ENCODE measurements at places on chromosomes 5 and 9.

DNA sequence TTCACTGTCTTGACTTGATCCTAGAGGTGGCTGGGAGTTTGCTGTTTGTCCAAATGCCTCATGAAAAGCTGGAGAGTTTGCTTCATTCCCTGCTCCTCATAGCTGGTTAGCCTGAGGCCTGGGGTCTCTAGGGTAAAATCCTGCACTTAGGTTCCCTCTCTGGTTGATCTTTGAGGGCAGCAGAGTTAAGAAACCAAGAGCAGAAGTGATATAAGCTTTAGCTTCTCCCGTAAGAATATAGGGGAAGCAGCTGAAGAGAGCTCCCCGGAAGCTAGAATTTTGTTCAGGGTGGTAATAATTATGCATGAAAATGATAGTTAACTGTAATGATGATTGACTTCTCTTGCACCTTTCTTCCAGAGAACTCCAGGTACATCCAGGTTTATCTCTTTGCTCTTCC, 1.4 kb downstream of the FAM53C start:
- DNase-seq = no peak

DNA sequence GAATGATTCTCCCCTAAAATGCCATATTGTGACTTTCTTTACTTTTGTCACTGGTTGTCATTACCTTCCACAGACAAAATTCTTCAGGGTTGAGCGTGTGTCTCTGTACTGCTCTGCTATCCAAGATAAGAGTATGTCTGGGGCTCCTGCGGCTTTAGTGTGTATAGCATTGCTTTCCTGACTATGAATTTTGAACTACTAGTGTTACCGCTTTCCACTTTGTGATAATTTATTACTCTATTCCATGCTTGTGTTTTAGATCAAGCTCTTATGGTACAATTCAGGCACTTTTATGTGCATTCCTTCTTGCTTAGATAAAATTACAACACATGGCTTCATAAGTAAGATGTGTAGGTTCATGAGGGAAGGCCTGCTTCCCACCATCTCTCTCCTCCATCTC, 51.5 kb upstream of the MEF2C start:
- DNase-seq = no peak

GRCh38 chr9:133788819-133789717, 50.9 kb upstream of the SARDH start:
- no peak for DNase-seq

DNA sequence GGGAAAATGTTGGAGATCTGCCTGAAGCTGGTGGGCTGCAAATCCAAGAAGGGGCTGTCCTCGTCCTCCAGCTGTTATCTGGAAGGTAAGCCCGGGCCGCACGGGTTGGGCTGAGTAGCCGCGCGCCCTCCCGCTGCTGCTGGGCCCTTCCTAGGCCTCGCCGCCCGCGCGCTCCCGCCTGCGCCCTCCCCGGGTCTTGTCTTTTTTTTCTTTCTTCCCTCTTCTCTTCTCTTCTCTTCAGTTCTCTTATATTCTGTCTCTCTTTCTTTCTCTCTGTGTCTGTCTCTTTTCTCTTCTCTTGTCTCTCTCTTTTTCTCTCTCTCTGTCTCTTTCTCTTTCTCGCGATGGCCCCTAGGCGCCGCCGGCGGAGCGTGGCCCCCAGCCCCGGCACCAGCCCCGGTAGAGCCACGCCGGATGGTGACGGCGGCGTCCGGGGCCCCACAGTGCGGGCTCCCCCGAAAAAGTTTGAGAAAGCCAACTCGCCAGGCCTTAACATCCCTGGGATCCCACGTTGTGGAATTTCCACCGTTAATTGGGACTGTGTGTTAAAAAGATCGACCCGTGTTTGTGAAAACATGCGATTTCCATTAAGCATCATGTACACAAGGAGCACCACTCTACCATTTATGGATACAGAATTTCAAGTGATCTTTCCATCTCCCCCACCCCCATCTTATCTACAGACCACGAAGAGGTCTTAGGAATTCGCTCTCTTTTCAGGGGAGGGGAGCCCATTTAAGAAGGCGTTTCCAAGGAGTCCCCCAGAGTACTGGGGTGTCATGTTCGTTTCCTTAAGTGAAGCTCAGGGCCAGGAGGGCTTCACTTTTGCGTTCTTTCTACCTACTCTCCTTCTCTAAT, 616 bp downstream of the ABL1 start:
- DNase-seq = no peak

DNA sequence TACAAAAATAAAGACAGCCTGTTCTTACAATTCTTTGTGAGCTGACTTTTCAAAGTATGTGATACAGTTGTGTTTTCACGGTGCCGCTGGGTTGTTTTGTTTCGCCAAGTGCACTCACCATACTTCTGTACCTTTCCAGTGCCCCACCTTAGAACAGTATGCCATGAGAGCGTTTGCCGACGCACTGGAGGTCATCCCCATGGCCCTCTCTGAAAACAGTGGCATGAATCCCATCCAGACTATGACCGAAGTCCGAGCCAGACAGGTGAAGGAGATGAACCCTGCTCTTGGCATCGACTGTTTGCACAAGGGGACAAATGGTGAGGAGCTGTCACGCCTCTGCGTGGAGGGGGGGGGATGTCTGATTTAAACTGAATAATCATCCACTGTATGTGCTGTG, 12.9 kb downstream of the CCT5 start:
- no peak for DNase-seq

DNA sequence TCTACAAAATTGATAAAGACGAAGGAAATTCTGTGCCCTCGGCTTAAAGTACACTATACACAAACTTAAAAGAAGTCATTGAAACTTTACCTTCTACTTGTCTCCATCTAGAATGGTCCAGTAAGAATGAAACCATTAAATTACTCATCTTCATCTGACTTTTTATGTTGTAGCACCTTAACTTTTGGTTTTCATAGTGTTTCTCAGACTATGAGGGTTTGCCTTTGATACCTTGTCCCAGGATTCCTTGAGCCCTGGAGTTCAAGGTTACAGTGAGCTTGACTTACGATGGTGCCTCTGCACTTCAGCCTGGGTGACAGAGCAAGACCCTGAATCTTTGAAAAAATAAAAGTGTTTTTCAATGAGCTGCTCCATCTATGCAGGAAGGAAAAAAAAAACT, 132.2 kb downstream of the CDC42SE2 start:
- DNase-seq = no peak

DNA sequence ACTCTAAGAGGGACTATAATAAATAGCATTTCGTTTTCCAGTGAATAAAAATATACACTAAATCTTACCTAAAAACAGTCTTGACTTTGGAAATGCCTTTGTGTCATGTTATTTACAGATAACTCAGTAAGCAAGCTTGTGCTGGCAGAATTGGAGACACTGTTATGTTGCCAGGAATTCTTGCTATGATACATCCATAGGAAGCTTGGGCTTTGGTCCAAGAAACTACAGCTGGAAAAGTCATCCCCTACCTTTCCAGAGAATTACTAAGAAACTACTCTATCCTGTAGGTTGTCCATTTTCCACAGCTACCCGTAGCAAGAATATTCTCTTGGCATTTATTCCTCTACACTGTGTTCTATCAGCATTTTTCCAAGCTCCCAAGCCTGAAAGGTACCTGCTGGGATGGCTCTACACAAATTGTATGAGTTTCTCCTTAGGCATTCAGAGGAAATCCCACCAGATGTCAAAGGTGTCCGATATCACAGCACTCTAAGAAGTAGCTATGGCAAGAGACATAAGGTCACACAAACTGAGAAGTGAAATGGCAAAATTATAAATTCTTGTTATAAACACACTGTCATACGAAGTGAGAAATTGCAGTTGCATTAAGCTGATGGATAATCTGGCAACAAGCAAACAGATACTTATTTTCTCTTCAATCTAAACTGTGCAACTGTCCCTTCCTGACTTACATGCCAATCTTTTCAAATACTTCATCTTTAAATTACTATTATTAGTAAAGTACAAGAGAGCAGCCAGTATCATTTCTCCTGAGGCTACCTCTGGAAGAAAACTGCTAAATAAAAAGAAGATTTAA, 68.5 kb downstream of the MCTP1 start:
- DNase-seq = no peak

DNA sequence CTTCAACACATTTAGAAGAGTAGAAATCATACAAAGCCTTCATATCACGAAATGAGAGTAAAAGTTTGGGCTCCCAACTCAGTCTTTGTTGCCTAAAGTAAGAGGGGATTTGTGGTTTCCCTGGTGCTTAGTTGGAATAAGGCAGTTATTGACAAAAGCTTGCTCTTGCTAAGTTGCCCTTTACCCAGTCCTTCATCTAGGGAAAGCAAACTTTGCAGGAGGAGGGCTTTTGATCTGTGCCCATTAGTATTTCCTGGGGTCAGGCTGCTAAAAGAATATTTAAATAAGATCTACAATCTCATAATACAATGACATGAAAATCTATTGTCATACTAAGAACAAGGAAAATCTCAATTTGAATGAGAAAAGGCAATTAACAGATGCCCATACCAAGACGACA, 84.1 kb upstream of the ACO1 start:
- DNase-seq = no peak

DNA sequence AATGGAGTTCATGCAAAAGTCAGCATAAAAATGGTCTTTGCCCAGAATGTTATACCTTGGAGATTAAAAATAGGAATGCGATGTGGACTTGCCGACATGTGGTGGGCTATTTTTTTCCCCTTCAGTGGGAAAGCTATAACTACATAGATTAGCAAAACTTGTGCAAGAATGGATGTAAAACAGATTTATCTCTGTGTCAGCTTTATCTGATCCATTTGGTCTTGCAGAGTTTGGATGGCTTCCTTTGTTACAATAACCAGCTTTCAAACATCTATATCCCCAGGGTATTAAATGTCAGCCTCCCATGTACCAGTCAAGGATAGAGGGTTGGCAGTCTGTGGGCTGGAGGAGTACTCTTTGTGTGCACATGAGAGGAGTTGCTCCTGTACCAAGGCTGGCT, 284.9 kb downstream of the TMEM38B start:
- no peak for DNase-seq

DNA sequence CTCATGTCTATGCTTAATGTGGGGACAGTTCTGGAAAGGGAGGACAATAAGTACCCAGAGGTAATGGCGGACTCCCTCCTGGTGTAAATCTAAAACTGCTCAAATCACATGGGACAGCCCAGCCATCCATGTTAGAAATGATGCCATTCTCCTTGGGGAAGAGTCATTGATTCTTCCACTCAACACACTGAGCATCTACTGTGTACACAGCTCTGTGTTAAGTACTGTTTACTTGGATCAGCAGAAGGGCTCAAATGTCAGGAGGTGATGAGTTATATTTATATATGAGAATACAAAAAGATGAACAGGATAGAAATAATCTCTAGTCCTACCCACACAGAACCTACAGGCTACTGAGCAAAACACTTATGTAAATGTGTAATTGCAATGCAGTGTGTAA, 31.8 kb upstream of the NANS start:
- DNase-seq = no peak

DNA sequence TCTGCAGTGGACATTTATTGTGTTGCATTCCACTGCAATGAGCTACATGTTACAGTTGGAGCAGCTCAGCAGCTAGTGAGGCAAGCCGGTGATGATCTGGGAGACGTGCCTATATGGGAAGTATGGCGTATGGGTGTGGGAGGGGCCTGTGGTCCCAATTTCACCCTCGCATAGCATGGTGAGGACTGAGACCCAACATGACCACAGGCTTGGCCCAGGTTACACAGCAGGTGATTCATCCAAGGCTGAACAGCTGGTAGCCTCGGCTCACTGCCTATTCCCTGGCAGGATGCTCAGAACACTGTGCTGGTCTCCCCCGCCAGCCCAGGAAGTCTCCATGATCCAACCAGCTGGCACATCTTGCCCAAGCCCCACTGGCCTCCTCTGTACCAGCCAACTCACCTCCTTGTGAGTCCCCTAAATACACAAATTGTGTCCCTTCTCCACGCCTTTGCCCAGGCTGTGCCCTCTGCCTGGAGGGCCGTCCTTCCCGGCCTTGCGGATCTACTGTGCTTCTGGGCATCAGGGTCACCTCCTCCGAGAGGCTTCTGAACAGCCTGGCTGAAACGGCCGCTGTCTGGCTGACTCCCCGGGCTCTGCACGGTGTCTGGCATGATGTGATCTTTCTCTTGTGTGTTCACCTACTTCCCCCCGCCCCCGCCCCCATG, 81.4 kb downstream of the NSUN2 start:
- no peak for DNase-seq

- no peak for DNase-seq
These were observed 182.2 kb downstream of the AUH start for GRCh38 chr9:91179237-91180138.

- no peak for DNase-seq
These were observed 25.6 kb upstream of the ANKRD31 start for GRCh38 chr5:75262271-75262670.

GRCh38 chr9:76374783-76375559, 19.3 kb downstream of the RFK start:
- DNase-seq = no peak

DNA sequence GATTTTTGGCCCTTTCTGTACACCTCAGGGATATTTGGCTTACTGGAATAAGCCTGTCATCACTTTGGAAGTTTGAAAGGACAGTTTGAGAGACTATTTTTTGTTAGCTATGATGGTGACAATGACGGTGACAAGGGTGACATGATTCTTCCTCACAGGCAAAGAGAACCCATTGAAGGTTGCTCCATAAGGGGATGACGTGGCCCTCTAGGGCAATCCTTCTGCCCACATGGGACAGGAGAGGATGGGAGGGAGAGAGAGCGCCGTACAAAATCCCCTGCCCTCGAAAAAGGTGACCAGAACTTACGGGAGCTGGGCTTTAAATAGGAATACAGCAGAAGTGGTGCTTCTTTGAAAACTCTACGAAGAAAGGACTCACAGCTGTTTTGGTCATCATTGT, 22.6 kb downstream of the HRH2 start:
- DNase-seq = no peak

- DNase-seq = no peak
These were observed 19.2 kb downstream of the ADCY2 start for GRCh38 chr5:7415123-7415522.

- peak; percentile 77 for DNase-seq
These were observed at the start of gene DPP7 for GRCh38 chr9:137114613-137115393. DPP7 (minus strand) TSS chr9:137114733; CDS start chr9:137114713, 20 bp downstream.

- DNase-seq = no peak
These were observed 55.3 kb upstream of the ANGPTL2 start for GRCh38 chr9:127177665-127178265.

GRCh38 chr5:105506692-105507277, 1944.2 kb upstream of the NUDT12 start:
- DNase-seq = no peak

All from T-helper 17 cell (primary cell).